ENCODE measurements at places on chromosomes 7 and 10.

DNA sequence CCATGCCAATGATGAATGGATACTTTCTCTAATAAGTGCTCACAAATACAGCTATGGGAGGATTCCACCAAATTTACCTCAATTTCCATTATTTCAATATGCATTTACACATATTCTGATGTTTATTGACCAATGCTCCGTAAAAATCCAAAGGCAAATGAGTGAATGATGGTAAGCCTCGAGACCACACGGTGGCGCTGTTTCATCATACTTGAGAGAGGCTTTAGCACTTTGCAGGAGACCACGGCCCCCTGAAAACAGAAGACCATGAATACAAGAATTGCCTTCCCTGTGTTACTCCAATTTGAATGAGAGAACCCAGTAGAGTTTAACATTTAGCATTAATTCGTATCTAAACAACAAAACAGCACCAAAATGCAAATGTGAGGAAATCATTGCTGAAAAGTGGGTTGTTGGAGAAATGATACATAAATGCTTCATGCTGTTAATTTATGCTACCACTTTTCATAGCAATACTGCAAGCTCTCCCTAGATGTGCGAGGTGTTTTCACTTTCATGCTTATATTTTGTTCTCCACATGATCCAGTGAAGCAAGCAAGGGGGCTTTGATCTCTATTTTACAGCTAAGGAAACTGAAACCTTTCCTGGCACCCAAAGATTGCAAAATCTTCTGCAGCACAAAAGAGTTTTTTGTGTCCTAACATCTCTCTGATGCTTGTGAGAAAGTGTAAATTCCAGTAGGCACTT lies 35.4 kb downstream of the TRIL start:
- DNase-seq = no peak

DNA sequence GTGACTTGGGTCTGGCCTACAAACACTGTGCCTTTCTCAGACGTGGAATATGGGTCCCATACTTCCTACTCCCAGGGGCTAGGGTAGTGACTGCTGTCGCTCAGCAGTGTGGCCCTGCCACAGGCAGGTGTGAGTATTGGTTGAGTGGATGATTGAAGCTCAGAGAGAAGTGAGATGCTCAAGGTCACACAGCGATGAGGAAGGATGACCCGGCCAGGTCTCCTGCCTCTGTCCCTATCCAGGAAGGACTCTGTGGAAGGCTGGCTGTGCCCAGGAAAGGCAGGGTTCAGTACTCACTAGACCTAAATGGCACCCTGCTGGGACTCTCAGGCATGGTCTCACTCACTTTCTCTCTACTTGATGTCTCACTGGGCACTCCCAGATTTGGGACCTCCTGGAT lies 2.8 kb downstream of the PRF1 start:
- DNase-seq = no peak

- no peak for DNase-seq
Measured at GRCh38 chr7:18667466-18667865, 171.9 kb downstream of the HDAC9 start.

DNA sequence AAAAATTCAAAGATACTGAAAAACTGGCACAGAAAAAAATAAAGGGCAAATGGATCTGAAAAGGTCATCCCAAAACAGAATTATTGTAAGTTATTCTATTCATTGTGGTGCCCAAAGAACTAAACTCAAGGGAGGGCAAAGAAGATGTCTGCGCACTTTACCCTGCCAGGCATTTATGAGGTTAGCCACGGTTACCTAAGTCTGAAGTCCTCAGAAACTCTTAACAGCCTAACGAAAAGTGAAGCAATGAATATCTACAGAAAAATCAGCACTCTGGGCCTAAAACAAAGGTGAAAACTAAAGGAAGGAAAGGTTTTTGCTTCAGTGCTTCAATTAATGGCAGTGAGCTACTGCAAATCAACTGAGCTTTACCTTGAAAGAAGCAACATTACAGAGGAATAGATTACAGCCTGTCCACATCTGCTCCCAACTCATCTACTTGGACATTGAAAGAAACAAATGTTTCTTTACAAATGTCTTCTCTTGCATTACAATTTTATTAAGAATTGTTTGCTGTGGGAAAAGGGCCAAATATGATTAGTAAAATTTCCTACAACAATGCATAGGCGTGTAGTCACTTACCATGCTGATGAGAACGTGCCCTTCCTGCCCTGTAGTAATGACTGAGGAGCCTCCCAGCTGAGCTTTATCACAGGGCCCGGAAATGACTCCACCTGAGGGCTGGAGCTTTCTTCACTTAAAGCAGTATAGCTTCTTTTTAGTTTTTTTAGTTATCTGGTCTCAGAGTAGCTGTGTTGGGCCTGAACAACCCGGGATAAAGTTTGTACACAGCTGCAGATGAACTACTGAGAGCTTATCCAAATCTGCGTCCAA lies at the start of gene TUBAL3:
Gene TUBAL3 (minus strand): TSS at position 621 of the 834 bp plus-strand sequence. CDS start 36 bp downstream, at position 585.
- no peak for DNase-seq

DNA sequence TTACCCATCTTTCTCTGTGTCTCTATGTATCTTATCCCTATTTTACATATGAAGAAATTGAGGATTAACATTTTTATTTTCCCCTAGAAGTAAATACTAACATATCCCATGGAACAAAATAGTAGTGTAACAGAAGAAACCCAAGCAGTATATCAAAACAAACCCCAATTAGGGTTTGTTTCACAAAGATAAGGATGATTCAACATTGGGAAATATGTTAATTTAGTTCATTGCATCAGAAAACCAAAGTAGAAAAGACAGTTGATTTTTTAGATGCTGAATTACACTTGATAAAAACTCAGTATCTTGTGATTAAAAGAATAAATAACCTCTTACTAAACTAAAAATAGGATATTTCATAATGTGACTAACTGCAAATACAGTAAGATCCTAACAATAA lies 87.8 kb downstream of the GLCCI1 start:
- DNase-seq = no peak

GRCh38 chr7:127858915-127859189 lies 172.4 kb downstream of the LRRC4 start:
- no peak for DNase-seq

DNA sequence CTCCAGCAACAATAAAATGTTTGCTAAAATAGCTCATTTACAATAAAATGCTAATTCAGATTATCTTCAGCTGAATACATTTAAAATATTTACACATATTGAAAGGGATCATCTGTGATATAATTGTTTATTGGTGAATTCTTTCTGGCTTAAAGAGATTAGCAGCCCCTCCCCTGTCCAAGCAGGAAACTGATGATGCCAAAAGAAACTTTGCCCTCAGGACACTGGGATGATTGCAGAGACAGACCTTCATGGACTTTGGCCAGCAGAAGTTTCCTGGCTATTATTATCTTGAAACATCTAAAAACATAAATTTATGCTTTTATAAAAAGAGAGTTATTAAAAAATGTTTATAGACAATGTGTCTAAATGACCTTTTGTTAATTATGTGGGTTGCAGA lies 764.9 kb upstream of the MBL2 start:
- no peak for DNase-seq

DNA sequence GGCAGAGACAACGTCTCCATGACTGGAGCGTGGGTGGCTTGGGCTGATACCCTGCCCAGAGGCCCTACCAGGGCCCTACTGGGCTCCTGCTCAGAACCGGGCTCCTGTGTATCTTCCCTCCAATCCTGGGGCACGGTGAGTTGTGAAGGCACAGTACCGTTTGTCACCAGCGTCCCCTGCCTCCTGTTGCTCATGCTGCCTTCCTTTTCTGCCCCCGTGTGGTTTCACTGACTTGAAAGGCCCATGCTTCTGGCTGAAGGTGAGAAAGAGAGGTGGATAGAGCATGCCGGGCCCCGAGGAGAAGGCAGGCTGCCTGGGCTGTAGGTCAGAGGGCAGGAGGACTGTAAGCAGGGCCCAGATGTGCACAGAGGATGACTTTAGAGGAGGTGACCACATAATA lies 9.1 kb upstream of the DMBT1 start:
- DNase-seq = no peak

GRCh38 chr10:12406764-12407400 lies 57.5 kb downstream of the CAMK1D start:
- no peak for DNase-seq

DNA sequence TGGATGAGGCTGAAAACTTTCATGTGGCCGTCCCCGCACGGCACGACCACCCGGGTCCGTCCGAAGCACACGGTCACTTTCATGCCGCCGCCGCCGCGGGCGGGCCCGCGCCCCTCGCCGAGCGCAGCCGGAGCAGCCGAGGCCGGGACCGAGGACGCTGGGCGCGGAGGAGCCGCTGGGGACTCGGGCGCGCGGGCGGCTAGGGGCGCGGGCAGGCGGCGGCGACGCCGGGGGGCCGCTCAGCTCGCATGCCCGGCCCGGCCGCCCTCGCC lies 247 bp downstream of the PARD3 start:
- DNase-seq = no peak

GRCh38 chr10:95756809-95757684 lies 1.1 kb downstream of the ENTPD1 start:
- DNase-seq = no peak

GRCh38 chr7:2008936-2009540 lies 223.7 kb downstream of the MAD1L1 start:
- DNase-seq = no peak

DNA sequence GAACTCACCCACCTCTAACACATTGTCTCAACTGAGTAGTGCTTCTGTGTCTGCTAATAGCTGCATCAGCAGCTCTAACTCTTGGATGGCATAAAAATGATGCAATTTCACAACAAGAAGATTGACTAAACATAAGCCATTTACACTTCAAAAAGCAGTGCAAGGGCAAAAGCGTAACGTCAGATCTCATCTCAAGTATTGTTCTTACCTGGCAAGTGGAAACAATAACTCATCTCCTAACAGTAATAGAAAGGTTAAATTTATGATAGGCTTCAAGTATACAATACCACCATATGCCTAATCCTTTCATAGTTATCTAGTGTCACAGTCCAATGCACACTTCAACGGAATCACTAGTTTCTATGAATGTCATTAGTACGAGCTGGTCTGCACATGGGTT lies 14.8 kb downstream of the TPK1 start:
- DNase-seq = no peak

DNA sequence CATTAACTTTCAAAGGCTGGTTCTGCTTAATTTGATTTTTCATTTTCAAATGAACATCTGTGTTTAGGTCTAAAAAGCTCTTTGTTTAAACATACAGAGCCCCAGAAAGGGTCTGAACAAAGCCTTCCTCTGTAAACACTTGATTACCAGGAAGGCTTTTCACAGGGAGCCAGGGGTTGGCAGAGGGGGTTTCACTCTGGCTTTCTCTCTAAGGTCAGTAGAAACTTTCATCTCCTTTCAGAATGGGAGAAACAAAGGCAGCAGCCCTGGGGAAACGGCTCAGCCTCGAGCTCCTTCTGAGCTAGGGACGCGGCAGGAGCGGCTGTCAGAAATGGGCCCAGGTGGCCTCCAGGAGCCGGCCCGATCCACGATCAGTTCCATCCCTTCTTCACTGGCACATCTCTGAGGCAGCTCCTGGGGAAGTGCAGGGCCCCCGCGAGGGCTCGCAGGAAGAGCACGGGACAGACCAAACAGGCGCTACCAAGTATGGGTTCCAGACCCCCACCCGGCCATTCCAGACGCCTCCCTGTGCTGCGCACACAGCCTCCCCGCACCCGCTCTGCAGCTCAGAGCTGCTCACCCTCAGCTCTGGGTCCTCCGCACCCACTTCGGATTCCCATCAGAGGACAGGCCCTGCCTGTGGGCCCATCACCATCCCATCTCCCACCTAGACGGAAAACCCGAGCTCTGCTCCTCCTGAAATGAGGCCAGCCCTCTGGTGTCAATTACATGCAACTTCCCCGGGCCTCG lies 124.1 kb downstream of the MAD1L1 start:
- no peak for DNase-seq

DNA sequence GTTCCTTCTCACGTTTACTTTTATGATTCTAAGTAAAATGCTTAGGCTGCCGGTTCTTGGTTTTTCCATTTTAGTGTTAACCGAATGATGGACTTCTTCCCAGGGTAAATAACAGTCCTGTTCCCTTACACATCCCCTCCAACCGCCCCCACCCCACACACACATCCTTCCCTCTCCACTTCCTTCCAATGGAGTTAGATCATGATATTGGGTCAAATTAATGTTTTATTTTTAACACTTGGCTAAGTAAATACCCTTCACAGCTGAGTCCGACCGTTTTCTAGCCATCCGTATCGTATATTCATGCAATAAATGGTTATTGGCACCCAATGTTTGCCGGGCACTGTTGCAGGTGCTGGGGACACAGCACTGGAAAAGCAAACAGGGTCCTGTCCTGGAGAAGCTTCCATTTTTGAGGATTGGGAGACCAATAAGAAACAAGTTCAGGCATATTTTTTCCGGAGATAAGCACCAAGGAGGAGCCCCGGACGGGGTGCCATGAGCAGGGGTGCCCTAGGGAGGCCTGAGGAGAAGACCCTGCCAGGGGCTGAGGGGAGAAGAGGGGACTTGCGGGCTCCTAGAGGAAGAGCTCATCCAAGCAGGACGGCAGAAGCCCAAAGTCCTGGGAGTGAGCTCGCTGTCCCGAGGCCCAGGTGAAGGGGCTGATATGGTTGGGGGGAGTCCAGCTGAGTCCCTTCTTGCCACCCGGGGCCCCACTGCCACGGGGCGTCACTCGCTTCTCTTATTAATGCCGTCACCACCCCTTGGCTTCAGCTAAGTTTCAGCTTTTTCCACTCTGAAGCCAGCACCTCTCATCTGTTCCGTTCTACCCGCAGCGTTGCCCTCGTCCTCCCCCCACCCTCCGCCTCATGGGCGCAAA lies 126.0 kb upstream of the RET start:
- no peak for DNase-seq

GRCh38 chr7:36165059-36165458 lies 12.0 kb downstream of the EEPD1 start:
- DNase-seq = no peak

DNA sequence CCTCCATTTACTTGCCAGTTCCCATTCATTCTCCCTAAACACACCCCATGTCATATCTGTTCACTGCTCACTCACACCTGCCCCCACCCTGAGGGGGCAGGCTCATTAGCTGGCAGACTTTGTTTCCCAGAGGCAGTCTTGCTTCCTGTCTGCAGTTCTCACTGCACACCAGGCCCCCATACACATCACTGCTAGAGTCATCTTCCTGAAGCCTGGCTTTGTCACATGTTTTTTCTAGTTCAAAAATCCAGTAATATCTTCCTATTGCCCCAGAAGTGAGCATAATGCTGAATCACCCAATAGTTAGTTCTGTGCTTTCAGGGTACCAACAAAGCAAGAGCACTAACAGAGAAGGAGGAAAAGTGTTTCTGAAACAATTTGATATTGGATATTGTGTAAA lies 1.9 kb downstream of the LRRC72 start:
- DNase-seq = no peak

- DNase-seq = no peak
Measured at GRCh38 chr7:116780966-116781365, 81.4 kb upstream of the CAPZA2 start.

DNA sequence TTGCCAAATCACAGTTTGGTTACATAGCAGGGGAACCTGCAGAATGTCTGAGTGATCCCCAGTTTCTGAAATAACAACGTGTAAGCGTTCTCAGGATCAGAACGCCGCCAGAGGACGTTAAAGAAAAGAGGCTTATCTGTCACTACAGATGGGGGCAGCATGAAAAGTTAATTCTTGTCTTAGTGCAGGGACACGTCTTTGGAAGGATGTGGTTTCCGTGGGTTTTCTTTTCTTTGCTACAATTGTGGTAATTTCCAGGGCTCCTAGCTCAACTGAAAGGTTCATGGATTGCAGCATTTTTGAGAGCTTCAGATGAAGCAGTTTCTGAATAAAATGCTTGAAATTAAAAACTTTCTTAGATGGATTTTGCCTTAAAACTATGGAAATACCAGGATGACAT lies 106.6 kb downstream of the PRKCQ start:
- DNase-seq = no peak

GRCh38 chr10:51606825-51607462 lies 92.5 kb downstream of the CSTF2T start:
- no peak for DNase-seq

Measured in vagina (tissue), 2 donors.